ENCODE measurements at places on chromosomes 5 and 9.

DNA sequence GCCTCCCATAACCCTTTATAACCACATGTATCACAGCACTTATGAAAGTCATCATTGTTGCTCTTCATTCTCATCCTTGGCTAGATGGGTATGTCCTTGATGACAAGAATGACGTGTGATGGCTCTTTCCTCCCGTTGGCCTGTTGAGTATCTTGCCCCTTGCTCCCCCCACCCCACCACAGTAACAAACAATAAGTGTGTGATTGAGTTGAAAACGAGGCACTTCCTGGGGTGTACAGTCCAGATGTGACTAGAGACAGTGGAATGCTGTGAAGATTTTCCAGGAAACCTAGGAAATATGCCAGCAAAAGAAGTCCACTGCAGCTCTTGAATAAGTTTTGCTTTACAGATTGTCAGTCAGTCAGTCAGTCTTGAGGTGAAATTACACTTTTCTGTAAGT lies 262.5 kb downstream of the ELAVL2 start:
- no peak for DNase-seq

DNA sequence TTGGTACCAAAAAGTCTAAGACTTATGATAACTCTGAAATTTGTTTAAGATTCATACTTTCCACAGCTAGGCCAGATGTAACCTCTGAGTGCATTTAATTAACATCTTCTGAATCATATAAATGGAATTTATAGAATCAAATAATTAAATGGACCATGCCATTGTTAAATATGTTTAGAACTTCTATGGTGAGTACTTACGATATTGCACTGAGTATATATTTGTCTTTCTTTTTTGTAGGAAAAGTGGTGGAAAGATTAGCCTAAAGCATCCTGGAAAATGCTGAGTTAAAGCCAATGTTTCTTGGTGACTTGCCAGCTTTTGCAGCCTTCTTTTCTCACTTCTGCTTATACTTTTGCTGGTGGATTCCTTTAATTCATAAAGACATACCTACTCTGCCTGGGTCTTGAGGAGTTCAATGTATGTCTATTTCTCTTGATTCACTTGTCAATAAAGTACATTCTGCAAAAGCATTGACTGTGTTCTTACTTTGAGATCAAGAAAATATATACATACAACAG lies 11.9 kb downstream of the SPINK6 start:
- DNase-seq = no peak

GRCh38 chr5:171455522-171455921 lies 36.1 kb downstream of the FGF18 start:
- no peak for DNase-seq

- DNase-seq = no peak
Observed at GRCh38 chr5:171506951-171507350, 87.5 kb downstream of the FGF18 start.

GRCh38 chr9:115235221-115235620 lies 117.3 kb upstream of the TNC start:
- DNase-seq = no peak

DNA sequence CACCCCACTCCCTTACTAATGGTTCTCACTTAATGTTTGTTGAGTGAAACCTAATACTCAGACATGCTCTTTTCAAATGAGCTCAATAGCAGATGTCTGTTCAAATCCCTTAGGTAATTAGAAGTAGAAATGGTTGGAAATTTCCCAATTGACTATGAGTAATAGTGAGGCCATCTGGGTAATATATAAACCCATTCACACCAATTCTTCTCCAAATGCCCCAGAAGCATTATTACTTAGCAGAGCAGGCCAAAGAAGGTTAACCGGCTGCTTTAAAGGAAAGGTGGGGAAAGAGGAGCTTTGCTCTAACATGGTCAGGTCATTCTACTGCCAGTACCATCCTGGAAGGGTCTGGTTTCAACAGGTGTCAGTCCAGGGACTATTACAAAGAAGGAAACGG lies 119.5 kb upstream of the MTAP start:
- DNase-seq = no peak

DNA sequence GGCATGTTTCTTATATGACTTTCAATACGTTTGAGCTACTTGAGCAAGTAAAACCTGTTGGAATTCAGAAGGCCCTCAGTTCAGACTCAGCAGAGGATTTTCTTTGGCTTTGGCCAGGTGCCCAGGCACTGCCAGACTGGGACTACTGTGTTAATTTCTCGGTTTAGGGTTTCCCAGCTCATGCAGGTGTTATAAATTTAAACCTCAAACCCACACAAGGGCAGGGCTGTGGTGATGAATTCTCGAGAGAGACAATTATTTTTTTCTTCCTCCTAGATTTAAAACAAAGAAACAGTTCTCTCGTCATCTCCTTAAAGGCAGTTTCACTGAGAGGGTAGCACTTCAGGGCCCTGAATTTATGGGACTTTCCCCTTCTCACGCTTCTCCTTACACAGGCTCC lies 406.0 kb upstream of the PIK3R1 start:
- DNase-seq = no peak

GRCh38 chr9:99107421-99107820 lies 2.5 kb downstream of the TGFBR1 start:
- DNase-seq = no peak

DNA sequence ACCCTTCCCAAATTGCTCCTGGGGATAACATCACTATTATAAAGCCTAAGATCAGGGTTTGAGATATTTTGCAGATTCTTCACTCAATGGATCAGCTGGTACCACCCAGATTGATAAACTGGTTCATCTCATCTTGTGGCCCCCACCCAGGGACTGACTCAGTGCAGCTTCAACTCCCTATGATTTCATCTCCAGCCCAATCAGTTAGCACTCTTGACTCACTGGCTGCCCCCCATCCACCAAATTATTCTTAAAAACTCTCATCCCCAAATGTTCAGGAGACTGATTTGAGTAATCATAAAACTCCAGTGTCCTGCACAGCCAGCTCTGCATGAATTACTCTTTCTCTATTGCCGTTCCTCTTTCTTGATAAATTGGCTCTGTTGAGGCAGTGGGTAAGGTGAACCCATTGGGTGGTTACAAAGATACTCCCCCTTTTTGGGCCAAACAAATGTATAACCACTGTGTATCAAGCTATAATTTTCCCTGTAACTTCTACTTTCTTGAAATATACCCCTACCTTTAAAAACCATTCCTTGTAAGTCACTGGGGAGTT lies 263.3 kb upstream of the IL12B start:
- DNase-seq = no peak

DNA sequence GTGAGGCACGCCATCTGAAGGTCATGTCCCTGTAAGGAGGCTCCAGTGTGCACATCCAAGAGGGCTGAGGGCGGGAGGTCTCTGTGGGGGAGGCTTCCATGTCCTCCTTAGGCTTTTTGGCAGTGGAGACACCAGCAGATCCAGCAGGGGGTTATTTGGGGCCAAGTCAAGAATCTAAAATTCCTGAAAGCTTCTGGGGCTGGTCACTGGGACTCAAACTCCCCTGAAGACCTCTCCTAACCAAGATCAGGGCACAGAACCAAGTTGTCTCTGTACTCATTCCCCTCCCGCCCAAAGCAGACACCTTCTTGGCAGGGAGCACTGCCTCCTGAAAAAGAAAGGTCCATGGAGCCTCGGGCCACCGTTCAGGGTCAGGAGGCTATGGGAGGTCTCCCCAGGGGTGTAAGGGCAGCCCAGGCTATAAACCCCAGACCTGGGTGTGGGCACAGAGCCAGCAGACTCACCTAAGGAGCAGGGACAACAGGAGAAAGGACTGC lies 127.4 kb upstream of the ADRA1B start:
- no peak for DNase-seq

DNA sequence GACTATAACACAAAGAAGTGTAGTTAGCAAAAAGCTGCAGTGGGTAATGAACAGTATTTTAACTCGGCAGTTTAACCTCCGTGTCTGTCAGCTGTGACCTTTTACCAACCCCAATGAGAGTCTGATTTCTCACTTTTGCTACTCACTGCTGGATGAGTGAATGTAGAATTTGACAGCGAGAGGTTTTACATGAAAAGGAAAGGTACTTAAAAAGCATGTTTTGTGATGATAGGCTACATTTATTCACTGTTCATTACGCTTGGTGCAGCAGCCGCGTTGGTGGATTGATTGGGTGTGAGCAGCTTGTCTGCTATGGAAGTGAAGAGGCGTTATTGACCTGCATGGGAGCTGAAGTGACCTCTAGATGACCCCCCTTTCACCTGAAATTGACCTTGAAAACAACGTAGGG lies 867.7 kb downstream of the NR2F1-AS1 start:
- DNase-seq = no peak

DNA sequence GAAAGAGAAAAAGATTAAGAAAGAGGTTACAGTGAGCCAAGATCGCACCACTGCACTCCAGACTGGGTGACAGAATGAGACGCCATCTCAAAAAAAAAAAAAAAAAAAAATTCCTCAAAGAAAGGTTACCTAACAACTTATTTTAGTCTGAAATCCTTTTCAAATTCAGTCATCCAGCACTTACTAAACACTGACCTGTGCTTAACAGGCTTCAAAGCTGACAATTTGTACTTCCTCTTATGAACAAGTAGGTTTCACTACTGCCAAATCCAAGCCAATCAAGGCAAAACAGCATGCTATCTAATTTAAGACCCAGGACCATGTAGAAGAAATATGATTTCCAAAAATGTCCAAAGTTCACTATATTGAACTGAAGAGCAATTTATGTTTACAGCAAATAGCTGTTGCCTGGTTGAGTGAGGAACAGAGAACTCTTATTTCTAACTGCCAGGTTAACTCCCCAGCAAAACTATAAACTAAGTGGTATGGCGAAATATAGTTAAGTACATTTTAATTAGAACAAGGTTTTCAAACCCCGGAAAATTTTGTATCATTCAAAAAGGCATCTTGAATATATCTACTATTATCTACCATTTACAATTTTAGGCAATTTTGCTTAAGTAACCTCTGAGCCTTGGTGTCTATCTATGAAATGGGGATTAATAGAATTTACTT lies 13.4 kb downstream of the PWWP2A start:
- peak; percentile 67 for DNase-seq

DNA sequence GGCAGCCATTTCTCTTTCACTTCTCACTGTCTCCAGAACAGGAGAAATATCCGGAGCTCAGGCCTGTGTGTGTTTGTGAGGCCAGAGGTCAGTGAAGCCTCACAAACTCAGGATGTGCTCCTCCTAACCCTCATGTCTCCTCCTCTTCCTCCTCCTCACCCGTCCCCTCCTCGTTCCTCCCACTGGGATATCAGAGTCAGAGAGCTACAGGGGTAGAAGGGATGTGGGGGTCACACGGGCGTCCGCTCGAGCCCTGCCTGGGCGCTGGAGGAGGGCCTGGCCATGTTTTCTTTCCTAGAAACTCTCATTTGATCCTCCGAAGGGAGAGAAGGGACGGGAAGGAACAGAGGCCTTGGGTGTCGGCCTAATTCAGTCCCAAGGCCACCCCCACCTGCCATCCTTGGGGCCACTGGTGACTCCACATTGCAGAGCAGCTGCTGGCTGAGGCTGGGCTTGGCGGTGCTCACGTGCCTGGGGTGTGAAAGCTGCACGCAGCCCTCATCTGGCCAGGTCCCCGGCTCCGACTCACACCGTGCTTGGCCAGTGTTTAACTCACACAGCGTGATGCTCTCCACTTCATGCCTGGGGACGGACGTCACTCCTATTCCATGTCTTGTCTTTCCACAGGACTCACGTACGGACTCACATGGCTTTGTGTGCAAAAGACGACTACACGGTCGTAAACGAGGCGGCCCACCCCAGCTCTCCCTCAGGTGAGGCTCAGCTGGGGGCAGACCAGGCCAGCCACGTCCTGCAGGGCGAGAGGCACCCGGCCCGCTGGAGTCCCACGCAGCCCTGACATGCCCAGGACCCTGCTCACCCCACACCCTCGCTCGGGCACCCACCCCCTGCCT lies 22.6 kb upstream of the SLC6A19 start:
- no peak for DNase-seq

GRCh38 chr5:177496070-177496726 lies 1.2 kb downstream of the PDLIM7 start:
- peak; percentile 62 for DNase-seq

DNA sequence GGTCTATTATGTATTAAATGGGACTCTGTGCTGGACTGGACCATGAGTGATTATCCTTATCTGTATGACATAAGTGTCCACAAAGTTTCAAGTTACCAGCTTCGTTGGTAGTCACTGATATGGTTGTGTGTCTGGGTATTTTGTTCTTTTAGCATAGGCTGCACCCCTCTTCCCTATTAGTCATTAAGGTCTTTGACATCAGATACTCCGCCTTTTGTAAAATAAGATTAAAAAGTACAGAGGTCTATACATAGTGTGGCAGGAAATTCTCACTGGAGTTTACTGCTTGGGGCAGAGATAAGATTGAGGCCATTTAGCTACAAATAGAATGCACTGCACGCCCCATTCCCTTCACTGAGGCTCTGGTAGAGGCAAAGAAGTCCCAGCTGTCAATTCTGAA lies 99.4 kb downstream of the TMEM215 start:
- DNase-seq = peak; percentile 74

DNA sequence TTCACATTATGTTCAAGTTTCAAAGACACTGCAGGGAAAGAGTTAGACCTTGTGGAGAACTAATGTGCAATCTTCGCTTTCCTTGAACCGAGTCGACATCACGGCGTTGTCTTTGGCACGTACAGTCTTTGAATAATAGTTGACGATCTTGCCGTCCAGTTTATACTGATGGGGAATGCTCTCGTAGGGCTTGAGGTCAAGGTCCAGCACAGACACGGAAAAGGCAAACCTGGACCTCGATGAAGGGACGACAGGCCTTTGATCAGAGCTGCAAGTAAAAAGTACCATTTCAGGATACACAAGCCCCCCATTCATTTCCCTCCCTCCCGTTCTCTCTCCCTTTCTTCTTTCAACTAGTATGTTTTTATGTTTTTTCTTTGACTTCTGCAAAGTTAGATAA lies 54.1 kb downstream of the IPPK start:
- DNase-seq = no peak

- DNase-seq = peak; percentile 13
Observed at GRCh38 chr9:132849185-132849706, 28.8 kb downstream of the AK8 start.

GRCh38 chr5:60521376-60522291 lies 178.3 kb downstream of the DEPDC1B start:
- peak; percentile 67 for DNase-seq

Measured in OCI-M1 (cell line).